ENCODE measurements at places on chromosomes 4 and X.

DNA sequence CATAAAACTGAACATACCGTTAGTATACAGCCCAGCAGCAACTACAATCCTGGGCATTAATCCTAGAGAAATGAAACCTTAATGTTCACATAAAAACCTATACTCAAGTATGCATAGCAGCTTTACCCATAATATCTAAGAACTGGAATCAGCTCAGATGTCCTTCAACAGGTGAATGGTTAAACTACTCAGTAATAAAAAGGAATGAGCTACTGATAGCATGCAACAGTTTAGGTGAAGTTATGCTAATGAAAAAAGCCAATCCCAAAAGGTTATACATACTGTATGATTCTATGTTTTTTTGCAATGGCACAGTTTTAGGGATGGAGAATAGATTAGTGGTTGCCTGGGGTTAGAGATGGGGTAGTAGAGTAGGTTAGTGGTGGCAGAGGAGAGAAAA, 9.3 kb downstream of the HTT start:
- DNase-seq: no peak

DNA sequence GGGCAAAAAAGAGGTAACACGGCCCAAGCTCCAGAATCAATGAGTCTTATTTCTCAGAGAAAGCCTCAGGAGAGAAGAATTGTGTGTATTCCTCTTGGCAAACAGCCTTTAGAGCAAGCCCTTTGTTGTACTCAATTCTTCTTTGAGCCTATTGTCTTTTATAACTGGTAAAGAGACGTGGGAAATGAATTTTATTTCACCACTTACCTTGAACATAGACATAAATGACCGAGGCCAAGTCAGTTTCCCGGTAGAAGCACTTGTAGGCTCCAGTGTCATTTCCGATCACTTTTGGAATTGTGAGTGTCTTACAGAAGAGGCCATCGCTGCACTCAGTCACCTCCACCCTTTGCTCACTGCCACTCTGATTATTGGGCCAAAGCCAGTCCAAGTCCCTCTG, 7.0 kb downstream of the KDR start:
- DNase-seq: no peak

DNA sequence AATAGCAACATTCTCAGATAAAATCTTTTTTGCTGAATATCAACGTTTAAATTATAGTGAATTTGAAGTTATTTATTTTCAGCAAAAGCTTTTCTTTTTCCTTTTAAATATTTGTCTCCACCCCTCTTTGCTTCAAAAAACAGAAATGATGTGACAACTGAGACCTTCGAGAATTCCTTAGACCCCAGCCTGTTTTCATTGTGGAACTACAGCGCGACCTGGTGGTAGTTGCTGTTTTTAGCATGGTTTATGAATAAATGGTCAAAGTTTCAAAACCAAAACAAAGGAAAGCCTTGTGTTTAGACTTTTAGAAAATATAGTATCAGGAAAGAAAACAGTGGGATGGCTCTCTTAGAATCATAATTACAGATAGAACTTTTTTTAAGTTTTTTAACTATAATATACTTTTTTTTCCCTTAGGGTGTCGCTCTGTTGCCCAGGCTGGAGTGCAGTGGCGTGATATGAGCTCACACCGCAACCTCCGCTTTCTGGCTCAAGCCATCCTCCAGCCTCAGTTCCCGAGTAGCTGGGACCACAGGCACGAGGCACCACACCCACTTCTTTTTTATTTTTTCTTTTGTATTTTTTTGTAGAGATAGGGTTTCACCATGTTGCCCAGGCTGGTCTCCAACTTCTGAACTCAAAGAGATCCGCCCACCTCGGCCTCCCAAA, 26.8 kb upstream of the TMEM184C start:
- DNase-seq: peak; percentile 71

DNA sequence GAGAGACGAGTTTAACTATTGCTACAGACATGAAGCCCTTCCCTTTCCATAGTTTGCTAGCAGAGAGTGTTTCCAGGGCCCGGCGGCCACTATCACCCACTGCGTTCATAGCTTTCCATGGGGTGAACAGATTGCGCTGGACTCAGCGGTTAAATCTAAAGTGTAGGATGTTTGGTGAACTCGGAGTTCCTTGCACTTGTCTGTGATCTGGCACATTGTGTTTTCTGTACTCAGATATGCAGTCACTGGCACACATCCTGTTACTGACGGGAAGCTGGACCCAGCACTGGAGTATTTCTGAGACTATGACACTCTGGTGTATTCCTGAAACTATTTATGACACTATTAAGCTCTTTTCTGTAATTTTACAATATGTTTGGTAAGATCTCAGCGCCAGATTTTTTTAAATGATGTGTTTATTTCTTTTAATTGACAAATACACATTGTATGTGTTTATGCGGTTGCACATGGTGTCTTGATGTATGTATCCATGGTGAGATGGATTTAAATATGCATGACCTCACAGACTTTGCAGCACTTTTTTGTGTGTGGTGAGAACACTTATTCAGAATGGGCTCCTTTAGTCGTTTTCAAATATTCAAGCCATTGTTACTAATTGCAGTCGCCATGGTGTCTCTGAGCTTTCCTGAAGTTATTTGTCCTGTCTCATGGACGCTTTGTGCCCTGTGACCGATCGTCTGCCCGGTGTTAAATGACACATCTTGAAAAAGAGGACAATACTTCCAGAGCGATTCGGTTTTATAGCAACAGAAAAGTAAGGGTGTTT, 14.1 kb downstream of the CD99 start:
- peak; percentile 65 for DNase-seq

DNA sequence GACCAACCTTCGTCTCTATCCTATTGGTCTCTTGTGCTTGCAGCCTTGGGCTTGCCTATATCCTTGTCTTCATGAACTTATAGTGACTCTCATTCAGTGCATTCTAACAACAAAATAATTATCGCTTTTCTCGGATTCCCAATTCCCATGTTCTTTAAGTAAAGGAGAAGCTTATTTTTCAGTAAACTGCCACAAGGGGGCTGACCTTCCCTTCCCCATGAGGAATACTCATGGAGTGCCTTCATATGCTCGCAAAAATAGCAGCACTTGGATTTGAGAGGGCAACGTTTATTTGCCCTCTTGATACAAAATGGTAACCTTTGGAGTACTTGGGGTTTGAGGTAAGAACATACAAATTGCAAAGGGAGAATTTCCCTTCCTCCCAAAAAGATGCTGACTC, 183.2 kb upstream of the TENT5D start:
- no peak for DNase-seq

DNA sequence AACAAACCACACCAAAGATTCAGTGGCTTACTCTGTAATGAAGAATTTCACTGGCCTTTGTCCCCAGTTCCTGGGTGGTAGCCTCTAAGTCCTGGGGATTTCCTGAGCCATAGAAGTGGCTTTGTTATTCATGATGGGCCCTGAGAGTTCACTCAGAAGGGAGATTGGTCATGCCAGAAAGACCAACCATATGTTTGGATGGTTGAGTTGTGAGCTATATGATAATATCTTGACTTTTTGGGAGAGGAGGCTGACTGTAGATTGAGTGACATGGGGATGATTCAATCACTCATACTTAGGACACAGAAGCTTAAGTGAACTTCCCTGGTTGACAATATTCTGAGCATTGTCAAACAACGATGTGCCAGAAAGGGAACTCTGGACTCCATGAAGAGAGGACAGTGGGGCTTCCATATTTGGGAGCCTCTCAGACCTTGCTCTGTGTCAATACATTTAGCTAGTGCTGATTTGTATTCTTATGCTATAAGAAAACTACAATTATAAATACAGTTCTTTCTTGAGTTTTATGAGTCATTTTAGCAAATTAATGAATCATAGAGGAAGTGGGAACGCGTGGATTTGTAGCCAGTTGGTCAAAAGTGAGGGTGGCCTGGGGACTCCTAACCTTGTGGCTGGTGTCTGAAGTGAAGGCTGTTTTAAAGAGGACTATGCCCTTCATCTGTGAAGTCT, 392.0 kb downstream of the GBA3 start:
- peak; percentile 26 for DNase-seq

DNA sequence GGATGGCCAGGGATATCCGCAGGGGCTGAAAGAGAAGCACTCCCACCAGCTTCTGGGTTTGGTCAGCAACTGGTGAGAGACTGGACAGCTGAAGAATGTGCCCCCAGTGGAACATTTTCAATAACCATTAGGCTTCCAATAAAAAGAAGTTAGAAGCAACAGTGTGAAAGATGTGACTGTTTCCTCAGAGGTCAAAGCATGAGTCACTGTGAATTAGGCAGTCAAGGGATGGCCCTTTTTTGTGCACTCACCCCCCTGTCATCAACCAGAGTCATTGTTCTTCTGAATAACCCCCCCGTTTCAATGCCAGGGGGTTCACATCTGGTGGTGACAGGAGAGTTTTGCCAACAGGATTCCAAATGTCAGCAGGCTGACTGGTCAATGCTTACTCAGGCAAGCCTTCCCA, 74.6 kb upstream of the SH3RF1 start:
- DNase-seq: peak; percentile 73

GRCh38 chr4:113101669-113102068, 52.2 kb downstream of the ANK2 start:
- DNase-seq: peak; percentile 37

All from EH (cell line).